ENCODE measurements at places on chromosomes 12 and 14.

DNA sequence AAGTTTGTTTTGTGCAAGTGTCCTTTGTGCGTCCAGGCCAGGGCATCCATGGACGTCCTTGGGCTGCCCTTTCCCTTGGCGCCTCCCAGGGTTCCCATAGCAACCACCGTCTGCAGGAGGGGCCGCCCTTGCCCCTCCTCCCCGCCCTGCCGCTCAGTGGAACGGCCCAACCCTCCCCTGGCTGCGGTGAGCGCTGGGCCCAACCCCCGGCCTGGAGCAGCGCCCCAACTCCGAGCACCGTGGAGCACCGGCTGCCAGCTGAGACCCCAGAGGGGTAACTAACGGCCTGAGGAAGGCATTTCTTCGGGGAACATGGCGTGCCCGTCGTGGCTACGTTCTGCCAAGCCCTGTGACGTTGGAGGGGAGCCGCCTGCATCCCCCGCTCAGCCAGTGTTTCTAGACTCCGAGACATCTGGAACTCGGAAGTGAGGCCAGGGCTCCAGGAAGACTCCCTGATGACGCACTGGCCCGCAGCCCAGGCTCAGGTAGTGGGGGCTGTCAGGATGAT is 5.3 kb upstream of the ACACB start:
- peak; percentile 75 for DNase-seq

DNA sequence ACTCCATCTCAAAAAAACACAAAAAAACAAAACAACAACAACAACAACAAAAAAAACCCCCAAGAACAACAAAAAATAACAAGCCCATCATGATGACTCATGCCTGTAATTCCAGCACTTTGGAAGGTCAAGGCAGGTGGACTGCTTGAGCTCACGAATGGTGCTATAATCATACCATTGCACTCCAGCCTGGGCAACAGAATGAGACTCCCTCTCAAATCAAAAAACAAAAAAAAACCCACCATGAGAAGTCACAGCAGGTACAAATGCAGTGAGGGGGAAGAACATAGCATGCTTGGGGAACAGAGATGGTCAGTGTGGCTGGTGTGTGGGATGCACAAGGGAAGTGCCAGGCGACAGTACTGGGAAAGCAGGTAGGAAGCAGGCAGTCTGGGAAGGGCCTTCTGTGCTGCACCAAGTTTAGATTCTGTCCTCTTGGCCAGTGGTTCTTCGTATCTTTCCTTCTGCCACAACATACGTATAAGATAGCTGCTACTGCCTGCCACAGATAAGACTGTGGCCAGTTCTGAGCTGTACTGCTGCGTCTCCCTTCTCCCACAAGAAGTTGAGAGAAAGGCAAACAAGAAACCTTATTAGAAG is 28.0 kb downstream of the ATG14 start:
- DNase-seq: no peak

GRCh38 chr12:102172436-102172835 is 25.2 kb downstream of the PMCH start:
- DNase-seq: no peak

DNA sequence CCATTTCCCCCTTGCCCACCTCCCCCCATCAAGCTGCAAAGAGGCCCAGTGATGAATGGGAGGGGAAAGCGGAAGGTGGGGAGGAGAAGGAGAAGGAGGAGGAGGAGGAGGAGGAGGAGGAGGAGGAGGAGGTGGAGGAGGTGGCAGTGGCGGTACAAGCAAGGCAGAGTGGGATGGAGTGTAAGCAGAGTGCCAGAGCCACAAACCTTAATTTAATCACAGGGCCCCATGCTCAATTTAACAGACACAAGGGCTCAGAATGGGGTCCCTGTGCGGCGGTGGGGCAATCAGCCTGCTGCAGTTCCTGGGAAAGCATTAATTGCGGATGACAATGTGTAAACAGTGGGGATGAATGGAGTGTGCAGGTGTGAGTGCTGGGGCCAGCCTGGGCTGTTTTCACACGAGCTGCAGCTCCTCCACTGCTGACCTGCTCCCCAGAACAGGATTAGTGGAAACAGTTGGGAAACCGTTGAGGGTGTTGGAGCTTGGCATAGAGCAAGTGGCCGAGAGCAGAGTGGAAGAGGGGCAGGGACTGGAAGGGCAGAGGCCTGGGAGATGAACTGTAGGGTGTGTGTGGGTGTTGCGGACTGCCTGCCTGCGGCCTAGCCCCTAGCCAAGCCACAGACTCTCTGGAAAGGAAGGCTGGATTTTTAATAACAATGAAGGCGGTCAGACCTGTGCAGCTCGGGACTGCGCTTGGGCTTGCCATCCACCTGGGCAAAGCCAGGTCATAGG is 36.4 kb upstream of the SMOC1 start:
- peak; percentile 76 for DNase-seq

DNA sequence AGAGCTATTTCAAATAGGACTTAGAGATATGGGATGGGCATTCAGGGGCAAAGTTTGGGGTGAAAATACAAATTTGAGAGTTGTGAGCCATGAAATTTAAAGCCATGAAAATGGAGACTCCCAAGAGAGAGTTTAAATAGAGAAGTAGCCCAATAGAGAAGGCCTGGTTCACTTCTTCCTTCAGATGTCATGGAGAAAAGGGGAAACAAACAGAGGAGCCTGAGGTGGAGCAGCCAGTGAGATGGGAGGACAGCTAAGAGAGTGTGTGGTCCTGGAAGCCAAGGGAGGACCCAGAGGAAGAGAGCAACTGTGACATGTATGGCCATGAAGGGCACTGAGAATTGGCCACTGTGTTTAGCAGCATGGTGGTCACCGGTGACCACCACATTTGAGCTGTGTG is 12.3 kb upstream of the DYNLL1 start:
- no peak for DNase-seq

GRCh38 chr12:2605301-2605700 is 189.5 kb upstream of the FKBP4 start:
- DNase-seq: no peak

GRCh38 chr14:65077318-65077717 is 25.0 kb downstream of the MAX start:
- DNase-seq: no peak

GRCh38 chr14:51002406-51002999 is 58.2 kb upstream of the PYGL start:
- DNase-seq: no peak
